Bronchial epithelial cell (primary cell): ENCODE measurements at places on chromosomes 2 and 18. TPM values are rescaled to one million over a fixed set of nuclear protein-coding genes. Genes with fewer than 3 reads are reported as not detected.

The CIB4 gene
- total RNA-seq: not detected in 2 replicates

The NT5DC4 gene
- total RNA-seq: not detected in 2 replicates

The NPPC gene
- total RNA-seq: not detected in 2 replicates

The LHCGR gene
- not detected in 2 replicates for total RNA-seq

The PJVK gene
- total RNA-seq: 1.2 and 2.4 TPM in 2 replicates

The RUFY4 gene
- total RNA-seq: not detected in 2 replicates

The PID1 gene
- 3.2 and 9.5 TPM in 2 replicates for total RNA-seq
